ENCODE measurements at places on chromosomes 7 and 10.

DNA sequence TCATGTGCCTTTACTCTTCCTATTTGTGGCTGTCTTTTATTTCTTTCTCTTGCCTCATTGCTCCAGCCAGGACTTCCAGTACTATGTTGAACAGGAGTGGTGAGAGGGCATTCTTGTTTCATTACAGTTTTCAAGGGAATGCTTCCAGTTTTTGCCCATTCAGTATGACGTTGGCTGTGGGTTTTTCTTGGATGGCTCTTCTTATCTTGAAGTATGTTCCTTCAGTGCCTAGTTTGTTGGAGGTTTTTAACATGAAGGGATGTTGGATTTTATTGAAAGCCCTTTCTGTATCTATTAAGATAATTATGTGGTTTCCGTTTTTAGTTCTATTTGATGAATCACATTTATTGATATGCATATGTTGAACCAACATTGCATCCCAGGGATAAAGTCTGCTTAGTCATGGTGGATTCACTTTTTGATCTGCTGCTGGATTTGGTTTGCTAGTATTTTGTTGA is 96.8 kb downstream of the GLCCI1 start:
- no peak for DNase-seq

DNA sequence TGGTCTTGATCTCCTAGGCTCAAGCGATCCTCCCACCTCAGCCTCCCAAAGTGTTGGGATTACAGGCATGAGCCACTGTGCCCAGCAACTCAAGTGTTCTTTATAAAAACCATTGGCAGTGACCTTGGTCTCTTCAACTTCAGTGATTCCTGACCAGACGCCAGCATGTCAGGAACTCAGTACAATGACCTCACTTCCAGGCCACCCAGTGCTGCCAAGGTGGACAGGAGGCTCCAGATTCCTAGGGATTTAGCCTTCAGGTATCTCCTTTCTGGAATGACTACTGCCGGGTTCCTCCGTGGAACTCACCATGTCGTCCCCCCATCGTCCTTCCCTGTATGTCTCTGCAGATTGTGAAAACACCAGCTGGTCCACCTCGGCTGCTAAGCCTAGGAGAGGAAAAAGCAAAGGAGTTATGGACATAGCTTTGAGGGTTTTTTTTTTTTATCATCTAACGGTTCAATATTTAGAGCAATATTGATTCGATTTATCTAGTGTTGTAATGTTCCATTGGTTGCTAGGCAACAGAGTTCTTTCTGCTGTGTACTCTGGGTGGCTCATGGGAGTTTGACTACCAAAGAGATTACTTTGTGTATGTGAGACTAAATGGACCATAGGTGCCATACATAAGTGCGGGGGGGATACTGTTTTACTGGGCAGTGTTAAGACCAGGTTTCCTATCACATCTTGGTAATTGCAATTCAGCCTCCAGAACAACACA is 425.8 kb upstream of the AUTS2 start:
- no peak for DNase-seq

- DNase-seq, result no peak
These were observed 41.6 kb downstream of the ERCC6 start for GRCh38 chr10:49497358-49497757.

GRCh38 chr10:90089719-90090118 is 388.3 kb downstream of the KIF20B start:
- no peak for DNase-seq

GRCh38 chr7:69515495-69516212 is 82.6 kb upstream of the AUTS2 start:
- no peak for DNase-seq

- no peak for DNase-seq
These were observed 438 bp downstream of the ARID5B start for GRCh38 chr10:61901829-61902444.

GRCh38 chr7:71625545-71625944 is 493.6 kb downstream of the GALNT17 start:
- no peak for DNase-seq

DNA sequence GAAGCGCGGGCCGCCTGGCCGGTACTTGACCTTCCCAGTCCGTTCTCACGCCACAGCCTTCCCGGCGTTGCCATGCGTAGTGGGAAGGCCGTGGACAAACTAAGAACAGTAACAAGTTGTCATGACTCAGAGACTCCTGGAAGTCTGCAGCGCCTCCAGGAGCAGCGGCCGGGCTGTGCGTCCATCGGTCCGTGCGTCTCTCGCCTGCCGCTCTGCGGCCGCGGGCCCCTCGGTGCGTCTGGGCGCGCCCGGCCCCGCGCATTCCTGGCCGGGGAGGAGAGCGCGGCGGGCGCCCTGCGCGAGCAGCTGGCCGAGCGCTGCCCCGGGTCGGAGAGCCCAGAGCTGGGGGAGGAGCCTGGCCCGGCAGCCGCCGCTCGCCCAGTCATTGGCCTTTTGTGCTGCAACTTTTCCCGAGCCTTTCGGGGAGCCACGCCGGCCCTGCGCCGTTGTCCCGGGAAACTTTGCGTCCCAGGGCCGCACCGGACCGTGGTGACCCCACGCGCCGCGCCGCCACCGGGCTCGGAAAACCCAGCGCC is 123.7 kb downstream of the TACC2 start:
- DNase-seq, result no peak

DNA sequence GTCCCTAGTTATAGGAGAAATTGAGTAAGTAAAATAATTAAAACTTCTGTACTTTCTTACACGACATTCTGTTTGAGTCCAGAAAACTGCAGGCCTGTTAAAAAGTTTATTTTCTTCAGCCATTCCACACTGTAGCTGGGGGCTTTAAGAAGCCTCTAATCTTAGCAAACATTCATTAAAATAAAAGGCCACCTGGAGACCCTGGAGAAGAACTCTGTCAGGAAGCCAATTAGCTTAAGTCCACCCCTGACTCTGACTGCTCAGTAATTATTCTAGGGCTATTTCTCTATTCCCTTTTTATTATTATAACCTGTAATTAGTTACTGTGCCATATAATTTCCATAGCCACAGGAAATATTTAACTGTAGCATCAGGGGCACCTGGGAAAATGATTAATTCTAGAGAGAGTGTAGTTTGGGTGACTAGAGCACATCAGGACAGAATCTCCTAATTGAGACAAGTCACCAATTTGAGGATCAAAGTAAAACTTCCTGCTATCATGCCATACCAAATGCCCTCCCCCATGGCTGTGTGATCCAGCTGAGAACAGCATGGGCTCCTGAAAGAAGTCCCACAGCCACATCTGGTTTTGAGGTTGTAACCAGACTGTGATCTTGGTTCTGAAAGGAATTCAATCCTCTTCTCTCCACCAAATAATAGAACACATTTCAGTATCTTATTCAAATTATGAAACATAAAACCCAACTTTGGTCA is 1302.3 kb downstream of the XPNPEP1 start:
- DNase-seq, result no peak

GRCh38 chr7:157540020-157540419 is 203.2 kb downstream of the DNAJB6 start:
- no peak for DNase-seq

GRCh38 chr7:147646568-147646967 is 944.0 kb upstream of the C7orf33 start:
- no peak for DNase-seq

DNA sequence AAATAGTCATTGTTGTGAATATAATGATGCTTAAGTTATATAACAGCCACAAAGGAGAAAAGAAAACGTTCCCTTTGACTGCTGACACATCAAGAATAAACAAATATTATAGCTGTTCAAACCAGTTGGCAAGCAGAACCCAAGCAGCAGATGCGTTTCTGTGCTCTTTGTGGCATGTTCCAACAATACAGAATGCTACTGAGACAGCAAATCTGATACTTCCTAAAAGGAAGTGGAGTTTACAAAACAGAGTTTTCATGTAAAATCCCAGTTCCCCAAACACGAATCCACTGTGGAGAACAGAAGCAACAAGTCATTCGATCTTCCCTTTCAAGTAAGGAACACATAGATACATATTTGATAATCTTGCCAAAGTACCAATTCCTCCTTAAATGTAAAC is 170.9 kb upstream of the ASAH2 start:
- no peak for DNase-seq

DNA sequence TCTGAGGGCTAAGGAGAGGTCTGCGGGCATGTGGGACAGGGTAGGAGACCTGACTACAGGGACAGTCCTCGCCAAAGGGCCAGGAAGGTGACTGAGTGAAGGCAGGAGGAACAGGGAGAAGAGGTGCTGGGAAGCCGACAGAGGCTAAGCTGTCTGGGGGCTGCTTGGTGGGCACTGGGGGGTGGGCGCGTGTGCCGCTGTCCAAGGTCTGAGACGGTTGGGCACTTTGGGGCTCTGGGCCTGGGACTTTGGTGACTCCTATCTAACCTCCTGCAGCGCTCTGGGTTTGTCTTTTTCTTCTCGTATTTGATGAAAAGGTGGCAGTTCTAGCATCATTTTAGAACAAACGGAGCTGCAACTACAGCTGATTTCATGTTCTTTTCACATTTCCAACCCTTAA is 141.5 kb downstream of the C10orf105 start:
- no peak for DNase-seq

DNA sequence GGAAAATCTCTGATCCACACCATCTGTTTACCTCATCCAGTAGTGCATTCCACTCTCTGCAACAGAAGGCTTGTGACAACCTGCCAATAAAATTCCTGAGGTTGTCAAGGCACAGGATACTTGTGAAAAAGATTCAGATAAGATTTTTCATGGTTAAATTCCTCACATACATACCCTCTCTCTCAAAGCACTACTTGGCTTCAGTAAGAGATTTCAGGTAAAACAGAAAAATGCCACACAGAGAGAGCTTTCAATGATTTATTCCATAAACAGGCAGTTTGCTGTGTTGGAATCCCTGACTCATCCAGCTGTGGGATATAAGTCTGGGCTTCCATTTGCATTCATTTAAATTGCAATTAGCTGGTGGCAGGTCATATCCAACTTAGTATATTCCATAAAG is 99.7 kb upstream of the CAV2 start:
- no peak for DNase-seq

- DNase-seq, result no peak
These were observed 832 bp downstream of the XRCC2 start for GRCh38 chr7:152674860-152675758.

DNA sequence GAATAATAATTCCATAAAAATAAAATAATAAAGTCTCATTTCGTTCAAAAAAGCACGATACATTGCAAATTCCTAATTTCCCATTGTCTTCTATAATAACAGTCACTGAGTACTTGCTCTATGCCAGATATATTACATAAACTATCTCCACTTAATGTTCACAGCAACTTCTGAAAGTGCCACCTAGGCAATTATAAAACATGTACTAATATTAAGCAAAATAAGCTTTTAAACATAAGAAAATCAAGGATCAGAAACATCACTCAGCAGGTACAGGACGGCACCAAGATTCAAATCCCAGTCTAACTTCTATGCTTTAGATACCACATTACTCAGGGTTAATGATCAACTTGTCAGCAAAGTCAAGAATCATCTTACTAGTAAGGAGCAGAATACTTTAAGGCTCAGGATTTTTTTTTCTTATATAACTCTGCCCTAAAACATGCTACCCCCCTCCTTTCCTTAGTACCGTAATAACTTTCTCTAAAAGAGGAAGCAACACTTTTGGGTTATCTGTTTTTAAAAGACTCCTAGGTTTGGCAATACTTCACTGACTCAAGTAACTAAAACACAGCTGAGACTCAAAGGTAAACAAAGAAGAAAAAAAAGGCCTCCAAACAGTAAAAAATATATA is 51.3 kb downstream of the USP6NL start:
- no peak for DNase-seq

- DNase-seq, result no peak
These were observed 1.7 kb upstream of the POU6F2 start for GRCh38 chr7:38975944-38976392.

GRCh38 chr7:27168265-27168947 is 3.1 kb upstream of the HOXA9 start:
- no peak for DNase-seq

GRCh38 chr7:93016681-93017381 is 100.9 kb downstream of the SAMD9 start:
- DNase-seq, result no peak

- DNase-seq, result no peak
These were observed 34.3 kb downstream of the DIP2C start for GRCh38 chr10:655184-655583.

DNA sequence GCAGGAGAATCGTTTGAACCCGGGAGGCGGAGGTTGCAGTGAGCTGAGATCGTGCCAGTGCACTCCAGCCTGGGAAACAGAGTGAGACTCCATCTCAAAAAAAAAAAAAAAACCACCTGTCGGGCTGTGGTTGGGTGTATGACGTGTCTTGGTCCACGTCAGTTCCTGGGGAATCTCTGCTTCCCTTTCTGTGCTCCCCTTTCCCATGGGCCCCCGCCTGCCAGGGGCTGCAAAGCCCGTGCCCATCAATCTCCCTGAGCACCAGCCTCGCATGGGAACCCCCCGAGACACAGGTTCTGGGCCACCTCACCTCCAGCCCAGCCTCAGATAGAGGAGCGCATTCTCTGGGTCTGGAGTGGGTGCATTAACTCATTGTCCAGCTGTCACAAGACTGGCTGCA is 2.3 kb upstream of the SH2B2 start:
- peak; percentile 55 for DNase-seq

GRCh38 chr7:131642429-131642828 is 86.0 kb upstream of the PODXL start:
- no peak for DNase-seq

GRCh38 chr10:93435621-93436397 is 46.3 kb downstream of the MYOF start:
- no peak for DNase-seq

DNA sequence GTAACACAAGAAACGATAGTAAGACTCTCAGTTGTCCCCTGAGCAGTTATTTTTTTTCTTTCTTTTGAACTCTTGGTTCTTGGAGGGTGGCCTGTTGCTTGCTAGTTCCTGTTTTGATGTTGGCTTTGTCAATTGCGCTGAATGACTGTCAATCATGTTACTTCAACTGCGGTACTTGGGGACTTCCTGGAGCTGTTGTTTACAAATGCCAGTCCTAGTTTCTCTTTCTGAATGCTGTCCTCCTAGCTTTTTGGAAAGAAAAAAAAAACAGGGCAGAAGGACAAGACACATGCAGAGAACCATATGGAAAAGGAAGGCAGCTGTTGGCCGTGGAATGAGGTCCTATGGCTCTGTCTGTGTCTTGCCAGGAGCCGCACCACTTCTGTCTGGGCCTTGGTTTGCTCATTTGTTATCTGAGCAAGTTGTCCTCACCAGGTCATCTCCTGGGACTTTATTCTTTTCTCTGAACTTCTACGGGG is 7.0 kb upstream of the PDCD4 start:
- peak; percentile 79 for DNase-seq

GRCh38 chr10:100448951-100449350 is 13.9 kb upstream of the WNT8B start:
- no peak for DNase-seq

DNA sequence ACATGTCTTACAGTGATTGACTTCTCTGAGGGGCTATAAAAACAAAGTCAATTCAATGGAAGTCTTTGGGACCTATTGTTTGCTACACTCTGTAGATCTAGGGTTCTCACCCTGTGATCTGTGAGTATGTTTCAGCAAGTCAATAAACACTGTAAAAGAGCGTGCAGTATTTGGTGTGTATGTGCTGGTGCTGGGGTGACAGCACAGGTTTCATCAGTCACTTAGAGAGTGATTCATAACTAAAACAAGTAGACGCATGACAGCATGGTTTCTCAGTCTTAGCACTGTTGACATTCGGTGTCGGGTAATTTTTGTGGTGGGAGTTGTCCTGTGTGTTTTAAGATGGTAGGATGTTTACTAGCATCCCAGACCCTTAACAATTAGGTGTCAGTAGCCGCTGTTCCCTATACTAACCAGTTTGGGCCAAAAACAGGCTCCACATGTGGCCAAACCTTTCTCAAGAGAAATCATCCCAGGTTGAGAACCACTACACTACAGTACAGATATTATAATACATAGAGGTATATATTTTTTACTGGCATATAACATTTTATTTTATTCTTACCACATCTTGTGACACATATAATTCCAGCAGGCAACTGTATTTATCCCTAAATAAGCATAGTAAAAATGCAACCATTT is 411.8 kb downstream of the ARL4A start:
- DNase-seq, result no peak
